ENCODE measurements at places on chromosomes 7 and 10.
A peak's percentile ranks its signal among the peaks of the same experiment; 100 is the strongest.

- no peak for DNase-seq
Measured at GRCh38 chr10:82161264-82161663, 286.3 kb downstream of the NRG3 start.

DNA sequence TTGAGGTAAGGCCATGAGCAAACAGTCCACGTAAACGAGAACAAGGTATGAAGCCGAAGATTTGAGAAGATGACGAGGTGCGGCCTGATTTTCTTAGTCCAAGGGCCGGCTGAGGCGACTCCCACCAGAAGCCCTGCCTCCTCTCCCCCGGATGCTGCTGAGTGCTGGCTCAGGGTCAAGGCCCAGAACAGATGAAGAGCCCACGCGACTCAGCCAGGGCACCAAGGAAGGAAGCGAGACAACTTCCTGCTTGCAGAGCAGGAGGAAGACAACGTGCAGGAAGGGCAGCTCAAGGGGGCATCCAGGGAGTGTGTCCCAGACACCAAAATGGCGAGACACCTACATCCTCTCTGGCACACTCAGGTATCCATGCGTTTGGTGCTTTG, 99.5 kb downstream of the CYTH3 start:
- no peak for DNase-seq

GRCh38 chr10:117942226-117942625, 104.5 kb downstream of the RAB11FIP2 start:
- no peak for DNase-seq

DNA sequence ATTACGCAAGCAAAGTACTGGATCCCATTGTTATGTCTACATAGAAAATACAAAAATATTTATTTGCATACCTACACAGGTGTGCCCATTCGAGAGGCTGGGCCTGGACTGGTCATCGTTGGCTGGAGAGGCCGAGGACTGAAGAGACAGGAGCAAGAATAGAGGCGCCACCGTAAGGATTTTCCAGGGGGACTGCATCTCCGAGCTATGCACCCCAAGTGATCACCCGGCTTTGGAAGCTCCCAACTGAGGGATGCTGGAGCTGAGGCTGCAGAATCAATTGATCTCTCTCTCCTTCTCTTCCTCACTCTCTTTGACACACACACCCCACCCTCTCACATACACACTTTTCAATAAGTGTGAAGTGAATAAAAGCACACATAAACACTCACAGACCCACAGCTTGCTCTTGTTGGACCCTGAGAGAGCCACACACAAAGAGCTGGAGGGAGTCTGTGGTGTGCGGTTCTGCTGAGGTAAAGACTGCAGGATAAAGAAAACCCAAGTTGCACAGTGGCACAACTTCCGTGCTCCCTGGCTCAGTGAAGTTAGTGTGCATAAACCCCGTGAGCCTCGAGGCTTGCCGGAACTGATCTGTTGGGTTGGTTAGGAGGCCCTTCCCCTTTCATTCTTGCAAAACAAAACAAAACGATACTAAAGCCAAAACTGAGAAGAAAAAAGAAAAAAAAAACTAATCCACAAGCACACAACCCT, at the start of gene AOAH:
Gene AOAH, minus strand, starts transcription at position 544 of the 714 bp plus-strand sequence. Its CDS starts 346 bp downstream, at position 198.
- no peak for DNase-seq

DNA sequence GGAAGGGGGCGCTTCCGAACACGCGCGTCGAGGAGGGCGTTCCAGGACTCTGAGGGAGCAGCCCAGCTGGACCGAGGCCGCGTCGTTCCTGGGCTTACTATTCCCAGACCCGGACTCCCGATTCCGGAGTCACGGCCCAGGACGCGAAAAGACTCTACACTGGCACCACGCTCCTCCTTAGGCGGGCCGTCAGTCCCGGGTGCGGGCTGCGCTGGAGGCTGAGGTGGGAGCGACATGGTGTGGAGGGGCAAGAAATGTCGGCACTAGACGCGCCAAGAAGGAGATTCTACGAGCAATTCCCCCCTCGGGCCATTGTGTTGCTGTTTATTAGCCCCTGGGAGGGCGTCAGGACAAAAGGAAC, 584 bp upstream of the RUNDC3B start:
- DNase-seq = peak; percentile 4

DNA sequence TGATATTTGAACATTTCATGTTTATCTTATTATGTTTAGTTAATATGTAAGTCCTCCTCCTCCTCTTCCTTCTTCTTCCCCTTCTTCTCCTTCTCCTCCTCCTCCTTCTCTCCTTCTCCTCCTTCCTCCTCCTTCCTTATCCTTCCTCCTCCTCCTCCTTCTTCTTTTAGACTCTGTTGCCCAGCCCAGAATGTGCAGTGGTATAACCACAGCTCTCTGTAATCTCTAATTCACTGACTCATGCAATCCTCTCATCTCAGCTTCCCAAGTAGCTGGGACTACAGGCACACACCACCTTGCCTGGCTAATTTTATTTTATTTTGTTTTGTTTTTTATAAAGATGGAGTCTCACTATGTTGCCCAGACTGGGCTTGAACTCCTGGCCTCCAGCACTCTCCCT, 83.4 kb upstream of the ODAD2 start:
- DNase-seq = no peak

DNA sequence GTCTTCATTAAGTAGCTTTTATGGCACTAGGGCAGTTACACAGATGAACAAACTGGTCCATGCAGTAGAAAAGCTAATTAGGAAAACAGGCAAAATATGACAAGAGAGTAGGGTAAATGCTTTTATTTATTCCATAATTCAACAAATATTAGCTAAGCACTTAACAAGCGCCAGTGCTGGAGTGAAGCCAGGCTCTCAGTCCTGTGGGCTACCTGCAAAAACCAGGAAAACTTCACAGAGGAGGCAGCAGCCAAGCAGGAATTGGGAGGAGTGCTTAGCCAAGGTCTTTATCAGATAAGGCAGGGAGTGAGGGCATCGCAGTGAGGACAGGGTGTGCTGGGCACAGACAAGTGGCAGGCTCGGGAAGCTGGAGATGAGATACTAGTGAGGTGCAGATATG, 4.9 kb upstream of the KAT6B start:
- DNase-seq = no peak

DNA sequence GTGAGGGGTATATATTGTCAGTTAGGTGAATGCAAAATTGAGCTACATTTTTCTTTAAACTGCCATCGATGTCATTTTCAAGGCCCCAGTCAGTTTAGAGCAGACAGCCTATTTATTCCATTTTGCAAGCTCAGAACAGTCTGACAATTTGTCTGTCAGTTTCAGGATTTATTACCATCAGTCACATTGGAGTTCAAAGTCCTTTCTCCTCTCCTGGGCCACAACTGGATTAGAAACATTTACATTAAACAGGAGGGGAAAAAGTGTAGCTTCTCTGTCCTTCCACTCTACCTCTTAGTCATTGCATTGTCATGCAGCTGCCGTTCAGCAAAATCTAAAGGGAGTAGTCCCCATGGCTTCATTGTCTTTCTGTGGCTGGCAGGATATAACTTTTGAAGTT, 3.5 kb upstream of the GHITM start:
- DNase-seq = no peak

Measured in astrocyte of the spinal cord (primary cell).